Naive thymus-derived CD8-positive, alpha-beta T cell (primary cell): ENCODE measurements at places on chromosomes 16 and 17.

DNA sequence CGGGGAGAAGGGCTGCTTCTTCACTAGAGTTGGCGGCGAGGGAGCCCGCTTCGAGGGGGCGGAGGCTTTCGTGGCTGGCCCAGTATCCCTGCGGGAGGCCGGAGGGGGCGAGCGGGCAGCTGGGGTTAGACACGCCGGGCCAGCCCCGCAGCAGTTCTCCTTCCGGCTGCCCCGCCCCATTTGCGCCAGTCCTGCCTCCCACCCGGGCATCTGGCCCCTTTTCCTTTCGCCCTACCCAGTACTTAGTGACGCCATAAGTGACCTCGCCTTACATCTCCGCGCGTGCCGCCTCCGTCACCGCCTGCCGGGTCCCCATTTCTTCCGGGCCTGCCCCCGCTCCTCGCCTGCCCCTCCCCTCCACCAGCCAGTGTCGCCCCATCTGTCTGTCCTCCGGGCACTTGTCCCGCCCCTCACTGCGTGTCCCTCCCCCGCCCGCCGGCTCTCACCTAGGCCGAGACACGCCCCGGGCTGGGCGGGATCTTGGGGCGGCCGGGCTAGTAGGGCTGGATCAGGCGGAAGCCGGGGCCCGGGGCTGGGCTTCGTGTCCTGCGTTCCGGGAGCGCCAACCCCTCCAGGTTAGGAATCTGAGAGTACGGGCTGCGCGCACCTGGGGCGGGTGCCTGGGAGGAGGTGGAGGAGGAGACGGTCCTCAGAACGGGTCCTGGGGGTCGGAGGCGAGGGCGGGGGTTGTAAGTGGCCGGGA lies 14.3 kb downstream of the SPATA32 start:
- DNase-seq = peak; percentile 92

DNA sequence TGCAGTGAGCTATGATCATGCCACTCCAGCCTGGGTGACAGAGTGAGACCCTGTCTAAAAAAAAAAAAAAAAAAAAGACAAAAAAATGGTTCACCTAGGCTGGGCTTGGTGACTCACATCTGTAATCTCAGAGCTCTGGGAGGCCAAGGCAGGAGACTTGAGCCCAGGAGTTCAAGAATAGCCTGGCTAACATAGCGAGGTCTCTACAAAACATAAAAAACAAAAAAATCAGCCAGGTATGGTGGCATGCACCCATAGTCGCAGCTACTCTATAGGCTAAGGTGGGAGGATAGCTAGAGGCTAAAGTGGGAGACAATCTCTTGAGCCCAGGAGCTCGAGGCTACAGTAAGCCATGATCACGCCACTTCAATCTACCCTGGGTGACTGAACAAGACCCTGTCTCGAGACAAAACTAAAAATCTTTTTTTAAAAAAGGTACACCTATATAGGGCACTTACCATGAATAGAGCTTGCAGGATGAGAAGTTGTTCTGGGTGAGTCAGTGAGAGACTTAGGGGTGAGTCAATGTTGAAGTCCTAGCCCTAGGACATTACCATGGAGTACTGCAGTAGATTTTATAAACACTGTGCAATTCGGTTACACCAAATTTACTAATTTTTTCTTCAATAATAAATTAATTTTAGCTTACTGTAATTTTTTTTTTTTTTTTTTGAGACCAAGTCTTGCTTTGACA lies 19.0 kb downstream of the USP32 start:
- no peak for DNase-seq

DNA sequence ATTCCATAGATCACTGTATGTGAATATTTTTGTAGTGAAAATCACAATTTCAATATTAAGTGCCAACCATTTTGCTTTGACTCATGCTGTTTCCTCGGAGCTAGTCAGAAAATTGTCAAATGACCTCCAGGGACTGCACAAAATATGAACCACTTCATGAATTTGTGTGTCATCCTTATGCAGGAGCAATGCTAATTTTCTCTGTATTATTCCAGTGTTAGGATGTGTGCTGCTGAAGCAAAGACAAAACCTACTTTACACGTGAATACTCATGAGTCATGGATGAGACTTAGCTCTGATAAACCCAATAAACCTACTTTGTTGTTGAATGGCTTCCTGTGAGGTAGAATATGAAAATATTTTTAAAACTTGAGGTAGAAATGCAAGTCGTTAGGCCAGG lies 65.2 kb downstream of the SHCBP1 start:
- DNase-seq = no peak

- no peak for DNase-seq
Observed at GRCh38 chr16:52871481-52871880, 181.2 kb downstream of the CHD9NB start.

DNA sequence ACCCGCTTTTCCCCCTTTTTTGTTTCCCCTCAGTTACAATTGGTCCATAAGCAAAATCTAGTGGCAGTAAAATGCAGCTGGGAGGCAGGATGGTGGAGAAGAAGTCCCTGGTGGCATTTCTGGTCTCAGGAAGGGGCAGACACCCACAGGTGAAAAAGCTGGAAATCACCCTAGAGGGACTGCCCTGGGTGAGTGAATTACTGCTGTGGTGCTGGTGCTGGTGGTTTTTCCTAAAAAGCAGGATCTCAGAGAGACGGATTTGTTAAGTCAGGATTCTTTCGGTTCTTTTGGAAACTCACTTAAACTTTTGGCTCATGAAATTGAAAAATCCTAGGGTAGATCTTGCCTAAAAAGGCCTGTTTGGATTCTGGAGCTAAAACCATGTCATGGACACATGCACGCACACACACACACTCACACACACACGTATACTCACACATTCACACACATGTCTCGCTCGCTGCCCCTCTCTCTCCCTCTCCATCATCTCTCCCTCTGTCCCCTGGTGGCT lies 65.8 kb downstream of the NKD1 start:
- no peak for DNase-seq

GRCh38 chr17:27780828-27781404 lies 19.4 kb downstream of the NOS2 start:
- no peak for DNase-seq

DNA sequence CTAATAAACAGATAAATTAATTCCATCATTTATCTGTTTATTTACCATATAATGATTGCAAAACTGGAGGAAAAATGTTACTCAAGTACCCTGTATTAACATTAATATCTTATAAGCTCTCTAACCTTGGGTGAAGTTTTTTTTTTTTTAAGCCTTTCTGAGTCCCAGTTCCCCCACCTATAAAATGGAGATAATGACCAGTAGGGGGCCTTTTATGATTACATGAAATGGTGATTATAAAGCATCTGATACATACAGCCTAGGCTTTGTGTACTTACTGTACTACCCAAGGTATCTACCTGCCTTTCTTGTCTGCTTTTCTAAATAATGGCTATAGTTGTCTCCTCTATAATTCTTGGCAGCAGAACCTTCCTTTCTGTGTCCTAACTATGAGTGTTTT lies 22.6 kb downstream of the LRRC36 start:
- no peak for DNase-seq

- DNase-seq = no peak
Observed at GRCh38 chr17:68457168-68457538, at the start of gene WIPI1. WIPI1 (minus strand) TSS chr17:68457496; CDS start chr17:68457421, 75 bp downstream.

DNA sequence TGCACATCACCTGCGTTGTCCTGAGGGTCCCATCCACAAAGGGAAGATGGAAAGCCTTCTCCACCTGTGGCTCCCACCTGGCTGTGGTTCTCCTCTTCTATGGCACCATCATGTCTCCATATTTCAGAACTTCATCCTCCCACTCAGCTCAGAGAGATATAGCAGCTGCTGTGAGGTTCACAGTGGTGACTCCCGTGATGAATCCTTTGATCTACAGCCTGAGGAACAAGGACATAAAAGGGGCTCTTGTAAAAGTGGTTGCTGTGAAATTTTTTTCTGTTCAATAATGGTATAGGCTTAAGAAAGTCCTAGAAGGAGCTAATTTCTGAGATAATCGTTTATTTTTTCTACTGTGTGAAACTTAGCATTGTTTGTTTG lies 18.7 kb downstream of the ZNF200 start:
- DNase-seq = no peak

GRCh38 chr17:8952191-8952590 lies 13.3 kb downstream of the PIK3R5 start:
- DNase-seq = no peak

DNA sequence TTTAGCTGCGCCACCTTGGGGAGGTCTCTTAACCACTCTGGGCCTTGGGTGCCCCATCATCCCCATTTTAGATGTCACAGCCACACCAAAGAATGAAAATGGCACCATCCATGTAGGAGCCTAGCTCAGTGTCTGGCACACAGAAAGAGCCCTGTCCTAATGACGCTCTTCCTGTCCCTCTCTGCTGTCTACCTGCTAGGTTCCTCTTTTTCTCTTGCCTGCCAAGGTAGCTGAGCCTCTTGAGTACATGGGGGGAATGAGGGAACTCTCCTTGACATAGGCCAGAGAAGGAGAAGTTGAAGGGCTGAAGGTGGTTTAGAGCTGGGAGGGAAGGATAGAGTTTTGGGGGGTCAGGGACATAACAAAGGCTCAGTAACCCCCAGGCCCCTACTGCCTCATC lies 1.8 kb downstream of the RUNDC3A start:
- no peak for DNase-seq

DNA sequence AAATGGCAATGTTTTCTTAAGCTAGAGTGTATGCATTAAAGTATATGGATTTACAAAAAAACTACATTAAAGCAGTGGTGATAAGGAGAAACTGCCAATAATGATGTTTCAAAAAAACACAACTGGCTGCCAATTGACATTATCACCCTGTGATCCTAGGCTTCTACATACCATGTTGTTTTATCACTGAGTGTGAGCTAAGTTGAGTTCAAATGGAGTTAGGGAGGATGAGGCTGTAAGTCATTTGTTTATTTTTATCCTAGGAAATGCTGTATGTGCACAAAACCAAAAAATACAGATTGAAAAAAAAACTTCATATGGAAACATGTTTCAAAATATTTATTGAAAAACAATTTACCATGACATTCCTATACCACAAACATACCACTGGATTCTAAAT lies 22.9 kb downstream of the CHCT1 start:
- no peak for DNase-seq

- DNase-seq = no peak
Observed at GRCh38 chr16:58243528-58244004, 45.7 kb upstream of the CSNK2A2 start.

GRCh38 chr16:72311426-72311825 lies 139.5 kb upstream of the PMFBP1 start:
- no peak for DNase-seq

- peak; percentile 31 for DNase-seq
Observed at GRCh38 chr17:42386777-42387657, 1.2 kb downstream of the STAT3 start.

DNA sequence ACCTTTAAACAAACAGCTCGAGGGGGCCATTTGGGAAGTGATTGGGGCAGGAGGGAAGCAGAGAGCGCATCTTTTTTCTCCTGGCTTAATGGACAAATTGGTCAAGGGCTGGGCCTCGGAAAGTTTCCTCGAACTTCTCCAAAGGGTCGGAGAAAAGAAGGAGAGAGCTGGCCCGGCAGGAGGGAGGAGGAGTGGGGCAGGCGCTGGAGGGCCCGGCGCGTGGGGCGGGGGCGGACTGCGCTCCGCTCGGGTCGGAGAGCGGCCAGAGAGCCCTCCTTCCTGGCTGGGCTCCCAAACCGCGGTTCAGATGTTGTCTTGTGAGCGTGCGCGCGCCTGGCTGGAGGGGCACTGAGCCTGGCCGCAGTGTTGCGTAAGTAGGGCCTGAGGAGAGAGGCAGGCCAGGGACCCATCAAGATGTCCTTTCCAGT lies 1.2 kb downstream of the MMP2 start:
- DNase-seq = no peak

DNA sequence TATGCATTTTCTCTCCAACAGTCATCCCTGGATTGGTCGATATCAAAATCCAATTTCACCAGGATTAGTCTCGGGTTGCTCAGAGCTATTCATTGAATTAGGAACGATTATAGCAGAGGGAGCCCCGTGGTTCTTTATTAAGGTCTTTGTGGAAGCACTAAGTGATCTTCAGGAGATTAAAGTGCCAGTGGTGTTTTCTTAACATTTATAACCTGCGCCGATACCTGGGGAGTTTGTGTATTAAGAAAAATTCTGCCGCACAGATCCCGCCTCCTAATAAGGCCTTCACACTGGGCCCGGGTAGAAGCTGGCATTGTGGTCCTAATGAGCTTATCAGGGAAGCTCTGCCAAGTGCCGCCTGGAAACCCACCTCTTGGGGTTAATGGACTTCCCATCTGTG lies 238.7 kb downstream of the RBFOX1 start:
- no peak for DNase-seq

DNA sequence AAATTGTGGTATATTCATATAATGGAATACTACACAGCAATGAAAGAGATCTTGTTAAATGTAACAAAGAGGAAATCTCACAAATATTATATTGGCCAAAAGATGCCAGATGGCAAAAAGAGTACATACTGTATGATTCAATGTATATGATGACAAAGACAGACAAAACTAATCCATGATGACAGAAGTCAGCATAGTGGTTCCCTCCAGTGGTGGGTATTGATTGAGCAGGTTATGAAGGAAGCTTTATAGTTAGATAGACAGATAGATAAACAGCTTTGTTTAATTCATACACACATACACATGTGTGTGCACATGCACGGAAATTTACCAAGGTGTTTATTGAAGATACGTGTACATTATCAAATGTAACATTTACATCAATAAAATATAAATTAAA lies 74.4 kb upstream of the SMIM36 start:
- no peak for DNase-seq

DNA sequence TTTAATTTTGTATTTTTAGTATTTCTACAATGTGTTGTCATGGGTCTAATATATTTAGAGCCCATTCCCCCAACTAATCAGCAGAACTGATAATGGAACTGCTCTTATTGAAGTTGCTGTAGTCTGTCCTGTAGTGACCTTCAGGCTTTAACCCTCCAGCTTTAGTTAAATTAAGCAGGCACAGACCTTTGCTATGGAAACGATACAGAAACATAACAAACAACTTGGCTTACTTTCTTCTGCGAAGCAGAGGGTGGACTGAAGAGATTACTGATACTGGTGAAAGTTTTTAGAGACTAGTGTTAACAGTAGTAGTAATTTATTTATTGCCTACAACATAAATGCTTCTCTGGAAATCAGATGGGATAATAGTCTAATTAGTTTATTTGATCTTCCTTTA lies 61.4 kb downstream of the NFATC3 start:
- no peak for DNase-seq

DNA sequence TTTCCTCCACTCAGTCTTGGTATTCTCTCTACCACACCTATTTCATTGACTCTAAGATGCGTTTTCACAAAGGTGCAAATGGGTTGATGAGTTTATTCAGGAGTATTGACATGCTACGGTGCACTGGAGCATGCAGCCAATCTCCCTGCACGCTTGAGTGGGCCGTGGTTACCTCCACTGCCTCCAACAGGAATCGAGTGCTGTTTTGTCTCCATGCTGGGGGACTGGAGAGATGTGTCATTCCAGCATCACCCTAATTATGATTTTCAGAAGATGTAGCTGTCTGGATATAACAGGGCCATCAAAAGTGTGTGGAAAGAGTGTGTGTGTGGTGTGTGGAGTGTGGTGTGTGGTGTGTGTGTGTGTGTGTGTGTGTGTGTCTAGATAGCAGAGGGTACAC lies 351.6 kb upstream of the ZFHX3 start:
- no peak for DNase-seq

GRCh38 chr16:86794216-86794864 lies 216.0 kb downstream of the FOXL1 start:
- DNase-seq = no peak

GRCh38 chr17:8420041-8420934 lies 15.4 kb upstream of the NDEL1 start:
- no peak for DNase-seq

GRCh38 chr17:42132941-42133340 lies 10.3 kb downstream of the HSPB9 start:
- no peak for DNase-seq

- DNase-seq = no peak
Observed at GRCh38 chr16:24966634-24967033, 48.5 kb downstream of the ARHGAP17 start.
